ENCODE measurements at places on chromosomes 13 and 19.

- no peak for DNase-seq
Measured at GRCh38 chr19:56980906-56981305, 138.9 kb upstream of the USP29 start.

GRCh38 chr19:4197625-4198466, 15.4 kb downstream of the ANKRD24 start:
- no peak for DNase-seq

- no peak for DNase-seq
Measured at GRCh38 chr19:45202637-45203036, 24.1 kb downstream of the BLOC1S3 start.

DNA sequence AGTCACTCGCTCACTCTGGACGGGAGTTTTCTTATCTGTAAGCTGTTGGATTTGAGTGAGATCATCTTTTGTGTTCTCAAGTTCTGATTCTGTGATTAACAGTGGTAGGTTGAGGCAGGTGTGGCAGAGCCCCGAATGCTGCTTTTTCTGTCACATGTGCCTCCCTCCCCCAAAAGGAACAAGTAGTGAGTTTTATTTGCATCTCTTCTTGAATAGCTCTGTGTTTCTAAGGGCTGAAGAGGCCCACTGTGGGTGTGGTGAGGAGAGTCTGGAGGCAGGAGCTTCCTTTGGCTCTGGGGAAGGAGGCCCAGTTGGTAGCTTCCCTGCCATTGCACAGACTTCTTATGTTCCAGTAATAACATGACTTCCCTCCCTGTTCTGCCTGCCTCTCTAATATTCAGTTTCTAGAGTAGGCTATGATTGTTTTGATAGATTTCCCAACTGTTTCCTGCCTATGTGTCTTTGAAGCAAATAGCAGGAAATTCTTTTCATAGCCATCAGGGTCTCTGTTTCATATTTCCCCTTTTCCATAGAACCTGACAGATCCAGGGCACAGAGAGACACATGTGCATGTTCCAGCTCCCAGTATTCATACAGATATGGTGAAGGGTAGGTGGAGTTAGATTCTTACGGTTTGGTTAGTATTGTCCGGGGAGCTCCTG, 23.9 kb upstream of the CXCL17 start:
- no peak for DNase-seq

GRCh38 chr19:29676586-29676985, 11.3 kb downstream of the PLEKHF1 start:
- DNase-seq: no peak

DNA sequence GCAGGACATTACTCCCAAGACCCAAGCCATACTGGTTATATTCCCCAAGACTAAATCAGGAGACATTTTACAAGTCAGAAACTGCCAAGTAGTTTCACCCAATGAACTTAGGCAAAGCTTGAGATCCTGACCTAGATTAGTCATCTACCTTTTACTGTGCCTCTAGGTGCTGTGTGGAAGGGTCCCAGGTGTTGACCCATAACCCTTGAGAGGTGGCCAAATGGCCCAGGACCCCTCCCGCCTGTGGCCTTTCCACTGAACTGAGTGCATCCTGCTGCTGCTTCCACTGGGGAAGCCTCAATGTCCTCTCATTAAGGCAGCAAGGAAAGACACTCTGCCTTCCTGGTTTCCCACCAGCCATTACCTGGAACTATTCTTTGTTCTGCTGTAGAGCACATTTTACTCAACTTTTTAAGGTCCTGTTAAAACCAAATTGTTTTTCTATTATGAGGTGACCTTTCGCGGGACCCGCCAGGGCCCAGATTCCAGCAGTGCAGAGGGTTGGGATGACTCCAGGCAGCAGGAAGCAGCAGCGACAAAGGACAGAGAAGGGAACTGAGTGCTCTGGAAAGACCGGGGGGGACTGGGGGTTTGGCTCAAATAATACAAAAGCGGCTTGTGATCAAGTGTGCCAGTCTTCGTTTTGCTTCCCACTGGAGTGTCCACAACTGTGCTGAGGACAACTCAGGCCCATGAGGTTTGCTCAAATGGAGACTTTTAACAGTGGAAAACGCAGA, 27.1 kb downstream of the ANKRD10 start:
- no peak for DNase-seq

- no peak for DNase-seq
Measured at GRCh38 chr19:28126135-28126898, 1086.6 kb downstream of the UQCRFS1 start.

DNA sequence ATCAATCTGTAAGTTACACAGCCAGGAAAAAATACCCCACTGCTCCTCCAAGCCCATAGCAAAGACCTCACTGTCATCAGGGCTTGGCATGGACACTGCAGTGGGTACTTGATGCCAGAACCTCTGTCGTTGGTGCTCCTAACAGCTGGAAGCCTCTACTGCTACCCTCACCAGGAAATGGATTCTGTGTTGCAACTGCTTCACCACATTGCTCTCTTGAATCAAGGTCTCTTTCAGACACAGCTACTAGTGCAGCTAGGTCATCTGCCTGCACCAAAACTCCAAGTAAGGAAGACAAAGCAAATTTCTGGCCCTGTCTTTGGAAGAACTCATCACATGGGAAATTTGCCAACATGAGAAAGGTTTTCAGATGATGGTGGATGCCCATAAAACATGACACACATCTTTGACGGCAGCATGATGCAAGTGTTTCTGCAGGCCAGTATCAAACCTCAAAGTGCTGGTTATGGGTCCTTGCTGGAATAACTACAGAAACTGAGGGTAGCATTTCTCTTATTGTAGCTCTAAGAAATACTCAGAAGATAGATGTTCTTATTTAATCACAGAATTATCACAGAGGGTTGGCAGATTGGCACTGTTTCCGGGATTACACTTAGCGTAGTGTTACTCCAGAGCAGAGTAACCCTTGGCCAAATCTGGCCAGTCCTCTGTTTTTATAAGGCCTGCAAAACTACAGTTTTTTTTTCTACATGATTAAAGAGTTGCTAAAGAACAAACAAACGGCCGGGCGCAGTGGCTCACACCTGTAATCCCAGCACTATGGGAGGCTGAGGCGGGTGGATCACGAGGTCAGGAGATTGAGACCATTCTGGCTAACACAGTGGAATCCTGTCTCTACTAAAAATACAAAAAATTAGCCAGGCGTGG, 12.9 kb upstream of the PCCA start:
- no peak for DNase-seq

DNA sequence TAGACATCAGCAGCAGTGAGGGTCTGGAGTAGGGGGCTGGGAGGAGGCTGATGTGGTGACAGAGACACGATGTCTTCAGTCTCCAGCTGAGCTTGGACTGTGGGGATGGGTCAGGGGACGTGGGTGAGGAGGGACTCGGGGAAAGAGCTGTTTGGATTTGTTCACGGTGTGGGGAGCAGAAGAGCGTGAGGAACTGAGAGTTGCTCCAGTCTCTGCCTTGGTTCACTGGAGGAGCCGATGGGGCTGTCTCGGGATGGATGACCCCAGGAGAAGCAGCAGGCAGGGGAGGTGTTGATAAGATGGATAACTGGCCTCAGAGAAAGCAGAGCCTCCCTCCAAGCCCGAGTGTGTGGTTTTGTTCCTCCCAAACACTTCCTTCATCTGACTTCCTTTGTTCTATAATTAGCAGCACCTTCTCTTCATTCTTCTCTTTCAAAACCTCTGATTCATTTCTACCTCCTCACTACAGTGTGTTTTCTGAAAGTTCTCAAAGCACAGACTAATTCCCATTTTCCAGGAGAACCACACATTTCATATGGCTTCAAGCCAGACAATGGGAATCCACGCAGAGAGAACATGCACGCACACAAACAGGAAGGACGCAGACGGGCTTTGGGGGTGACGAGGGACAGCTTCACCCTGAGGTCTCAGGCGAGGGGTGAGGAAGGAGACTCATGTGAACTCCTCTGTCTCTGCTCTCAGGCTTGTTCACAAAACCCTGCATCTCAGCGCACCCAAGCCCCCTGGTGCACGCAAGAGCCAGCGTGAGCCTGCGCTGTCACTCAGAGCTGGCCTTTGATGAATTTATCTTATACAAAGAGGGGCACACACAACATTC, 18.6 kb downstream of the LAIR2 start:
- no peak for DNase-seq

- DNase-seq: no peak
Measured at GRCh38 chr13:65508745-65509144, 1721.4 kb downstream of the PCDH9 start.

DNA sequence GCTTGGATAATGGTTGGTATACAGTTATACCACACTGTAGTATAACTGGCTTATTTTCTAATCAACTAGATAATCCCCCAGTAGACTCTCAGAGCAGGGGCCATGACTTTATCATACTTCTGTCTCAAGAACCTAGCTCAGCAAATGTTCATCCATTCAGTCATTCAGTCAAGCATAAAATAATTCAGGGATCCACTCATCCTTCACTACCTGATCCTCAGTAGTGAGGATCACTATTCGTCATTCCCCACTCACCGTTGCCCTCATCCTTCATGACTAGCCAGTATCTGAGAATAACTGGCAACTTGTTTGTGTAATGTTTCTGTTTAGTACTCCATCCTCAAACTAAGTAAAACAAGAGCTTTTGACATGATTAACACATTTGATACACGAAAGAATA, 77.6 kb downstream of the TSC22D1 start:
- DNase-seq: no peak

- DNase-seq: no peak
Measured at GRCh38 chr13:27917121-27917947, 2.5 kb upstream of the PDX1 start.

GRCh38 chr13:33679658-33680012, 138.3 kb upstream of the RFC3 start:
- DNase-seq: no peak

- no peak for DNase-seq
Measured at GRCh38 chr19:36149673-36150406, 2.4 kb downstream of the COX7A1 start.

GRCh38 chr13:66922444-66922843, 307.7 kb downstream of the PCDH9 start:
- DNase-seq: no peak

DNA sequence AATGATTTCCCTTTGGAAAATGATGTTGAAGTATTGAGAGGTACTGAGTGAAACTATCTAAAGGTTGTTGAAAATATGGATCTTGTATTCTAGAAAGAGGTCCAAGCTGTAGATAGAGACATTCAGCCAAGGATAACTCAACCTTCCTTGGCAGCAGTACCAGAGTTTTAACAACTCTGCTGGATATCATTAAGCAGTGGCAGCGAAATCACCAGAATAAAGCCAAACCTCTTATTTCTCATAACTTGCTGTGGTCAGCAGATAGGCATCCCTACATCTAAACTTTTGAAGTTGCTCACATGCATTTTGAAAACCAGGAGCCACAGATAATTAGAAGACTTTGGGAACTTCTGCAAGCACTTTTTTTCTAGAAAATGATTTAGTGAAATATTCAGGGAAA, 559.8 kb downstream of the IRS2 start:
- no peak for DNase-seq

GRCh38 chr19:13984875-13985741, 21.0 kb downstream of the RFX1 start:
- no peak for DNase-seq
